Stimulated activated CD8-positive, alpha-beta memory T cell treated with anti-CD3 and anti-CD28 coated beads, Interleukin-2, amount 100 ng/mL, for 1 hour (primary cell): ENCODE measurements at places on chromosomes 12 and 14.
A peak's percentile ranks its signal among the peaks of the same experiment; 100 is the strongest.

GRCh38 chr12:29799591-29799990, 15.8 kb upstream of the TMTC1 start:
- no peak for DNase-seq

DNA sequence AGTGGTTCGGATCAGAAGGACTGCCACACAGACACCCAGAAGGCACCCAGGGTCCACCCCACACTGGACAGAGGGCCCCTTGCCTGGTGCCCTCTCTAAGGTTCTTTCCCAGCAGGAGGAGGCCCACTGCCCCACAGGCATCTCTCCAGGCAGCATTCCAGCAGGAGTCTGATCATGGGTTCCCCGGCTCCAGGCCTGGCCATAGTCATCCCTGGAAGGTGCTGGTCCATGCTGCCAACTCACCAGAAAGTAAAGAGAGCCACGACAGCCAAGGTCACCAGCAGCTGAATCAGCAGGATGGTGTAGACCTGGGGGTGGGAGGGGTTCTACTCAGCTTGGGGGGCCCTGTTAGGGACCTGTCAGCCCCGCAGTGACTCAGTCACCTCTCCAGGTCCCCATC, 6.4 kb downstream of the FAIM2 start:
- no peak for DNase-seq

DNA sequence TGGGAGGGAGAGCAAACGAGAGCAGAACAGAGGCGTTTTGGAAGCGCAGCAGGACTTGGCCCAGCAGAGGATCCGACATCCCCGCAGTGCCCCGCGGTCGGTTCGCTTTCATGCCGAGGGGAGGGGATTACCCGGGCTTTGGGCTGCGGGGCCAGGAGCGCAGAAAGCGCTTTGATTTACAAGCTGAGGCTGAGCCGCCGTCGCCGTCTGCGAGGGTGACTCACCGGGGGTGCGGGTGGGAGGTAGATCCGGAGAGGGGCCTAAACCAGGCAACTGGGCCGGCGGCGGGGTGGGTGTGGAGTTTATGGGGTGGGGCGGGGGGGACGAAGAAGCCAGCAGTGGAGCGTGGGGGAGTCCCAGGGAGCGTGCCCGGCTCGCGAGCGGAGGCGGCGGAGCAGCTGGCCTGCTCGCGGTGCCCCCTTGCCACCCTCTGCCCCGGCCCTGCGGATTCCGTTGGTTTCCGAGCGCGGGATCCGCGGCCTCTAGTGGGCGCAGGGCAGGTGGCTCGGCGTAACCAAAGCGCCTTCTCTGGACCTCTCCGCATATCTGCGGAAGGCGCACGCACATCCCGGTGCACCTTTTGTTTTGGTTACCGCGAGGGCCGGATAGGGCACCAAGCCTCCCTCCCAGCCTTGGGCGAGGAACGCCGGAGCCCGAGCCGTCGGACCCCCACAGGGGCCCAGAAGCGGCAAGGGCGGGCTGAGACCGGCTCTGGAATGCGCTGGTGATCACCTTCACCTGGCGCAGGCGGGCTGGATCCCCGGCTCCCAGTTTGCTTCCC, 2.6 kb downstream of the SIX4 start:
- DNase-seq: peak; percentile 41

DNA sequence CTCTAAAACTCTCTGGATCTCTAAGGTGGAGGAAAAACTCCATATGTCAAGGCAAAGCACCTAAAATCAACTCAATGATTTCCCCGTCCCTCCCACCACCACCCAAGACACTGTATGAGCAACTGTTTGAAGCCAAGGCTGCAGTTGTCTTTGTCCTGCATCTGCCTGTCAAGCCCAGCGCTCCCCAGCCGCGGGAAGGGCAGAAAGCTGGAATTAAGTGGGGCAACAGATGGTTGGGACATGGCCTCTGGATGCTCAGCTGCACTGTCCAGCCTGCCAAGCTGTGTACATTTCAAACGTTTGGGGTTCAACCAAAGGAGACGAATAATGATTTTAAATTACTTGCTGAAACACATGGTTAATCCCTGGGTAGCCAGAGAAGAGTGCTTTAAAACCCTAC, 42.2 kb upstream of the PTGR2 start:
- no peak for DNase-seq

GRCh38 chr14:58104808-58105207, 47.2 kb downstream of the ARMH4 start:
- DNase-seq: no peak

- DNase-seq: peak; percentile 69
Observed at GRCh38 chr12:132956011-132956788, at the start of gene ZNF605. ZNF605 (minus strand) TSS chr12:132956306; CDS start chr12:132945635, 10,671 bp downstream.

DNA sequence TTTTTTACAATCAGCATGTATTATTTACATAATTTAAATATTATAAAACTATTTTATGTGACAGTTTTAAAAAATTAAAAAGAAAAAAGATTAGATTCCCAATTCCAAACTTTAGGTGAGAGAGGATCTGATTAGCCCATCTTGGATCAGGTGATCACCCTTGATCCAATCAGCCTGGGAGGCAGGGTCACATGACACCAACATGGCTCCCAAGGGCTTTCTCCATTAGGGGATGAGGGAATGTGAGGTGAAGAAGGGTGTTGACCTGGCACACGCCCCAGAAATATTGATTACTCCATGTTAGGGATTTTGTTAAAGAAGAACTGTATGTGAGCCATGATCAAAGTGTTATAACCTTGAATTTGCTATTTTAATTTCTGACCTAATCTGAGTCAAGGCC, 225.4 kb downstream of the RBM19 start:
- DNase-seq: no peak

DNA sequence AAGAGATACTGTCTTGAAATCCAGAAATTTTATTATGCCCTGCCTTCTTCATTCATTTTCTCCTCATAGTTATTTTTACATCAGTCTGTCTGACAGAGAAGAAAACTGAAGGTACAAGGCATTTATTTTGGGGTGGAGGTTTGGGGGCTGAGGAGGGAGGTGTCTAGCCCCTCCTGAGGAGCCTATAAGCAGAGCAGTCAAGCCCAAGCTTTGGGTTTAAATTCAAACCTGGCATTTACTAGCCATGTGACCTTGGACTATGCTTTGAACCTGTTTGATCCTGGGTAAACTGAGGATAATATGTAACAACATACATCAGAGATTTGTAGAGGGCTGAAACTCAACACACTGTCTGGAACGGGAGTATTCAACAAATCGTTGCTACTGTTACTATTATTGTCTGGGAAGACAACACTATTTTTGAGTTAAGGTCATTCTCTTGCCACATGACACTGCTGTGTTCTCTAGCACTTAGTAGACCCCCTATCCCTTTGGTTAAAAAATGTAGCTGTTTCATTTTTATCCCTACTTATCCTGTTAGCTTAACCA, 66.1 kb upstream of the STRN3 start:
- DNase-seq: no peak

DNA sequence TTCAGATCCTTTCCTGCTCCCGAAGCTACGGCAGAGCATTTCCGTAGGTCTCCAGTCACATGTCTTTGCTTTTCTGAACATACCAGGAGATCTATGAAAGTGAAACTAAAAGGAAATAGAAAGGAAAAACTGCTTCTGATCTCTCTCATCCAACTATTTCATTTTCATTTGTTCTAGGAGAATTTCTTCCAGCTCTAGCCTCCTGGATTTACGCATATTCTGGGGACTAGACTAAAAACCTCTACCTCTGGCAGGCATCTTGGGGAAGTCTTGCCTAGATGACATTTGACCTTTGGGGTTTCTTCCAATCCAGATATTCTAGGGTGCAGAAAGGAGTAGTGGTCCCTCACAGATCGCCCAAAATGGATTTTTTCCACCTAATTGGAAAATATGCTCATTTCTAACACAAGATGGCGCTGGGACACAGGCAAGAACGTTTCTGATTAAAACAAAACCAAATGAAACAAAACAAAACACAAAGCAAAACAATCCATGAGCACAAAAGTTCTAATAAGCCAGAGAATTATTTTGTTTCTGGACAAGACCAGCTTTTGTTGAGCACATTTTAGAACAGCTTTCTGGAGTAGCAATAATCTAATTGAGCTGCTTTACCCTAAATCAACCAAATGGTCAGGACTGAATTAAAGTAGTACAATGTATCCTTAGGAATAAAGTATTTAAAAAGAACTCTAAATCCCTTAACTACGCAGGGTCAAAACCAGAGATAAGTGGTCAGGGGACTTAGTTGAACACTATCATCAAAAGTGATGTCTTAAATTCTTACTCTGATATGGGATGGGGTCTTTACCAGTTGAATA, 12.3 kb upstream of the PARP11 start:
- no peak for DNase-seq

DNA sequence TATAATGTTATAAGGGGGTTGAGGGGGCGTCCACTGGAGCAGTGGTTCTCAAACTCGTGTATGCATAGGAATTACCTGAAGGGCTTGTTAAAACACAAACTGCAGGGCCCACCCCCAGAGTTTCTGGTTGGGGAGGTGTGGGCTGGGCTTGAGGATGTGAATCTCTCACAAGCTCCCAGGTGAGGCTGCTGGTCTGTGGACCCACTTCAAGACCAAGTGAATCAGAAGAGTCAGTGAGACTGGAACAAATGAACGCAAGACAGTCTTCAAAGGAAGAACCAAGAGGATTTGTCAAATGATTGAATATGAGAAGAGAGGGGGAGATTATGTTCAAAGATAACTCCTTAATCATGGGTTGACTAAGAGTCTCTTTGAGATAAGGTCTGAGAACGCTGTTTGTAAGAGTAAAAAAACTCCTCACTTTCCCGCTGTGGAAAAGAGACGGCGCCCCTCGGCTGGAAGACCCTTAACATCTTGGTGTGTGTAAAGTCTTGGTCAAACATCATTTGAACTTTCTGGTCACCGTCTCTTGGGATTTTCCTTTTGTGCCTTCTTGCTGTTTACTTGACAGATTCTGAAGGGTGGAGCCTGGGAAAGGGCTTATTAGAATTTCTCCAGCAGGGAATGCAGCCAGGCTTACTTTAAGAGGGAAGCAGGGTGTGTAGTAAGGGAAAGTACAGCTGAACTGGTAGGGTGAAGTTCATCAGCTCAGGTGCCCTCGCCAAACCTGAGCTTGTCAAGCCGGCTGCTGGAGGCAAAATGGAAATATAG, 5.3 kb upstream of the FOXN3 start:
- no peak for DNase-seq

- DNase-seq: no peak
Observed at GRCh38 chr12:110168732-110169455, 44.7 kb downstream of the IFT81 start.

DNA sequence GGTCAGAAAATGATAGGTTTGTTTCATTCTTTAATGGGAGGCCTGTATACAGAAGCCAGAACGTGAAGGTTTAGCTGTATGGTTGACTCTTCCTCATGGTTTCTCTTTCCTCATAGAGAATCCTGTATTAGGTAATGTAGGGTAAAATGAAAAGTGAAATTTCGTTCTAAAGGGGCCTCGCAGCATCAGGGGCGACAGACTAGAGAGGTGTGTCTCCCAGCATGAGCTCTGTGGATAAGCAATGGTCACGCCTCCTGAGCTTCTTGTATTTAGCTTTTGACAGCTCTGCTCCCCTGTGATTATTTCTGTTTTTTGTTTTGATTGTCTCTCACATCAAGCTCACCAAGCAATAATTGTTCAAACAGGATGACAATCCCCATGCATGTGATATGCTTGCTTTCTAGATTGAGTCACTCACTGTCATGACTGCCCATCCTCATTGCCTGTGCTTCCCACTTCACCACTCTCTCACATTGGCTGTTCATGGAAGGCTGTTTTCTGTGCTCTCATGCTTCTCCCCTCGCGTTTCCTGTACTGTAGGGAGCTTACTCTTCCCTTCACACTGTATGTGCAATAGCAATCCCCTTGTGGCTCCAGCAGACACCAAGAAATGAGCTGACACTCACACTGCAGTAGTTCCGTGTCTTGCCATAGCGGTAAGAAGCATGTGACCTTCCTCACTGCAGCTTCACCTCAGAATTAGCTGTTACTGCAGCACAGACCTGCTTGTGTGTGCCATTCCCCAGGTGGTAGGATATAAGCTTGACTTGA, 44.0 kb downstream of the RAD52 start:
- no peak for DNase-seq

DNA sequence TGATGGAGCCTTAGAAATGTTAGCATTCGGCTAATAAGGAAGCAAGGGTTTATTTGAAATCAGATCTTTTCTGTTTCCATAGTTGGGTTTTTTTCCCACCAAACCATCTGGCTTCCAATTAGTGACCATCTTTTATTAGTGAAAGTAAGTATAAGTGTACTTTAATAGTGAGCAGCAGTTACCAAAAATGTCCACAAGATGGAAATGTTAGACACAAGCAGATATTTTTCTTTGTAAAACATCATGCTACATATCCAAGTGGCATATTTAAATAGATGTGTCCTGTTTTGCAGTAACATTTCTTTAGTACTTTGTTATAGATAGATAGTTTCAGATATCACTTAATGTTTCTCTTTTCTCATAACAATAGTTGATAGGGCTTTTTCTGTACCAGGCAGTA, 28.8 kb downstream of the YEATS4 start:
- no peak for DNase-seq

GRCh38 chr12:24560831-24561271, 388.1 kb downstream of the BCAT1 start:
- no peak for DNase-seq

DNA sequence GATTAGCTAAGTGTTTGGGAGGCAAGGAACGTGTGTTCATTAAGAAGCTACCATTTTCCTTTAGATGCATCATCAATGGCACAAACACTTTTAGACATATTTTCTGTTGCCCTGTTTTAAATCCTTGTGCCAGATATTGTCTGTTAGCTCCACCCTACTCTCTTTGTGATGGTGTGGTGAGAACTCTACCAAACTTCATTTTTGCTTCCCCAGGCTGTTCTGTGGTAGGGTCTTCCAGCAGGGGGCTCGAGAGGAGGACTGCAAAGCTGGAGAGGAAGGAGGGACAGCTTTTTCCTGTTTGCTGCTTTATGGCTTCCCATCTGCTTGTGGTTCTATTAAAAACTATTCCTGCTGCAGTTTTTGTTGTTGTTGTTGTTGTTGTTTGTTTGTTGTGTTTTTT, 23.8 kb upstream of the STRAP start:
- DNase-seq: no peak

DNA sequence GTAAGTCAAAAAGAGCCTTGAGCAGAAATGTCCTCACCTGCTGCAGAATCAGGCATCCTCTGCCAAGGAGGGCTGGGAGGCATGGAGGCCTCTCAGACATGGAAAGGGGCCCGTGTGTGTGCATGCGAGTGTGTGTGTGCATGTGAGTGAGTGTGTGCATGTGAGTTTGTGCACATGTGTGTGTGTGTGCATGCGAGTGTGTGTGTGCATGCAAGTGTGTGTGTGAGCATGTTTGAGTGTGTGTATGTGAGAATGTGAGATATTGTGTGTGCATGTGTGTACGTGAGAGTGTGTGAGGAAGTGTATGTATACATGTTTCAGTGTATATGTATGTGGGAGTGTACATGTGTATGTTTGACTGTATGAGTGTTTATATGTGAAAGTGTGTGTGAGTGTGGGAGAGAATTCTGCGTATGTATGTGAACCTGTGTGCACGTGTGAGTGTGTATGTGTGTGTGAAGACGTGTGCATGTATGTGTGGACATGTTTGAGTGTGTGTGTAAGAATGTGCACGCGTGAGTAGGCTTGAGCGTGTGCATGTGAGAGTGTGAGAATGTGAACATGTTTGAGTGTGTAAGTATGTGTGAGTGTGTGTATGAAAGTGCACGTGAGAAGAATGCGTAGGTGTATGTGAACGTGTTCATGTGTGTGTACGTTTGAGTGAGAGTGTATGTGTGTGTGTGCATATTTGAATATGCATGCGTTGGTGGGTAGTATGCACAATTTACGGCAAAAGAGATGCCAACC, 90.8 kb downstream of the TBX5 start:
- no peak for DNase-seq
